ENCODE measurements at places on chromosomes 4 and X. TPM values are rescaled to one million over a fixed set of nuclear protein-coding genes. Genes with fewer than 3 reads are reported as not detected.

DNA sequence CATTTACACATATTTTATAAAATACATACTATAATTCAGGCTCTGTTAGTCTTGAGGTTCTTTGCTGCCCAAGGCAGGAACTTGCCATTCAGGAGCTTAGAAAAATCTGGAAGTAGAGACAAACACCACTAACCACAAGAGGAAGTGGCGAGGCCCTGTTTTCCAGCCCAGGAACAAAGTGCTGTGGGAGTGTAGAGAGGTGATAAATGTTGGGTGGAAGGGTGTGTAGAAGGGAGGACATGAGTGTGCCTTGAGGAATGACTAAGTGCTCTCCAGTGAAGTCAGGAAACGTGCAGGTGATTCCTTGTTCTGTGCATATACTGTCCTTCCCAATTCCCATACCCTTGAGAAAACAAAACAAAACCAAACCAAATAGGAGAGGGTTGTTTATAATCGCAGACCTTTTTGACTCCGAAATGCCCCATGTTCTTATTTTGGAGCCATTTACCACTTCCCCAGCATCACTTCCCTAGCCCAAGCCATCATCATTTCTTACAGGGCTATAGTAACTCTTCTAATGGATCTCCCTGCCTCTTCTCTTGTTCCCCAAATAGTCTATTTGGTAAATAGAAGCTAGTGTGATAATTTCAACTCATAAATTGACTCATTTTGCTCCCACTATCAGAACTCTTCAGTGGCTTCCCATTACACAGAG, 83.2 kb downstream of the GPAT3 start:
- no peaks in the 10 kb centered on the region for H3K4me1 ChIP-seq
- peaks cover 5% of the 10 kb centered on the region for H3K27me3 ChIP-seq
- H3K36me3 ChIP-seq: no peaks in the 10 kb centered on the region
- DNase-seq: no peak
- H3K4me3 ChIP-seq: no peak overlapping the region
- no peak overlapping the region for H3K27ac ChIP-seq

Gene FAM9C
- polyA plus RNA-seq: not detected

- no peaks in the 10 kb centered on the region for H3K4me1 ChIP-seq
- H3K36me3 ChIP-seq: no peaks in the 10 kb centered on the region
Observed at GRCh38 chr4:85700362-85700761, 225.4 kb downstream of the ARHGAP24 start.

Gene PCDH7
- not detected for polyA plus RNA-seq

Gene PRKX
- polyA plus RNA-seq: 73.9 TPM

- no peak overlapping the region for H3K4me3 ChIP-seq
- no peak for DNase-seq
- no peaks in the 10 kb centered on the region for H3K36me3 ChIP-seq
- no peaks in the 10 kb centered on the region for H3K27me3 ChIP-seq
- H3K27ac ChIP-seq: no peak overlapping the region
Observed at GRCh38 chrX:147838465-147839131, 73.1 kb upstream of the FMR1 start.

DNA sequence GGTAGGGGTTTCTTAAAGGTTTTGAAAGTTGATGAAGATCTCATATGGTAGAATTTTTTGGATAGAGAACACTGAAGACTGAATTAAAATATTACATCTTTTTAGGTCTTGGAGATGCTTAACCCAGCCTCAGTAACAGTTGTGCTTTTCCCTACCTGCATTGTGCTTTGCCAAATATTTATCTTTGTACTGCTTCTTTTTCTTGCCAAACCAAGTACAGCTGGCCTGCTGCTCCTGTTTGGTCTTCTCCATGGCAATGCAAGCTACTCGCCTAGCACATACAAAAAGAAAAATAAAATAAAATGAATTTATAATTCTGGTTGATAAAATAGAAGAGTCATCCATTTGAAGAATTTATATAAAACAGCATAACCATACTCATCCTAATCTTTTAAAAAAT, 95.4 kb downstream of the NYX start:
- H3K4me3 ChIP-seq: no peak overlapping the region
- H3K27ac ChIP-seq: no peak overlapping the region
- peaks cover 4% of the 10 kb centered on the region for H3K36me3 ChIP-seq
- DNase-seq: no peak
- no peaks in the 10 kb centered on the region for H3K27me3 ChIP-seq

Gene ZNF157
- polyA plus RNA-seq: 0.97 TPM

Gene MAGEA9B
- not detected for polyA plus RNA-seq

- no peak overlapping the region for H3K27ac ChIP-seq
- H3K4me1 ChIP-seq: no peaks in the 10 kb centered on the region
- no peaks in the 10 kb centered on the region for H3K27me3 ChIP-seq
- no peak overlapping the region for H3K4me3 ChIP-seq
- no peaks in the 10 kb centered on the region for H3K36me3 ChIP-seq
Observed at GRCh38 chrX:122666601-122667000, 517.5 kb upstream of the GRIA3 start.

DNA sequence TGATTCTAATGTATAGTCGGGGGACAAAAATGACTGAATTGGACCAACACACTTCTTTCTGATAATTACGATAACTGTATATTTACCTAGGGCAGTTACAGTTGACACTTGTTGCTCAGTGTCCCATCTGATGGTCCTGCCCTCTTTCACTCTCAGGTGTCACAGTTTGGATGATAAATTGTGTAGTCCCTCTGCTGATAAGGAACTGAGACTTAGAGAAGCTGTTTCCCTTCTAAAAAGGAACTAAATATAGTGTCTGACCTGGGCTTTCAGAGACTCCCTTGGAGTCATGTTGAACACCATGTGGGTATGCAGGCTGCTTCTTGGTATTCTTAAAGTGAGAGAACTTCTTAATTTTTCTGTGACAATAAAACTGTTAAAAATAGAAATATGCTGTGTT, 23.7 kb upstream of the PNPLA4 start:
- no peaks in the 10 kb centered on the region for H3K27me3 ChIP-seq
- H3K36me3 ChIP-seq: no peaks in the 10 kb centered on the region
- H3K4me3 ChIP-seq: no peak overlapping the region
- H3K27ac ChIP-seq: no peak overlapping the region
- H3K4me1 ChIP-seq: no peaks in the 10 kb centered on the region
- DNase-seq: no peak

Gene PAGE2B
- not detected for polyA plus RNA-seq

Gene SCRG1
- 0.16 TPM for polyA plus RNA-seq

Gene VSIG4
- polyA plus RNA-seq: not detected

Gene MSANTD1
- 0.08 TPM for polyA plus RNA-seq

DNA sequence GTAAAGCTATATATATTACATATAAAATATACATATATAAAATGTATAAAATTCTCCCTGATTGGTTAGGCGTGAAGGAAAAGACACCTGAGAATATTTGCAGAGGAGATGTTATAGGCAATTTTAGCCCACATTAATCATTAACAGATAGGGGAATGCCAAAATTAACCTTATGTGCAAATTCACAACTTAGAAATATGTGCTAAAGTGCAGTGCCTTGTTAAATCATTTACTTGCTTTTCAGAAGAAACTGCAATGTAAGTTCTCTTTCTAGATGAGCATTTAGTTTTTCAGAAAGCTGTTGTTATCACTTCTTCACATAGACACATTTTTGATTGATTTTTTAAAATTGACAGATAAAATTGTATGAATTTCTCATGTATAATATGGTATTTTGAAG, 5.6 kb downstream of the TASL start:
- DNase-seq: no peak
- no peak overlapping the region for H3K27ac ChIP-seq
- H3K36me3 ChIP-seq: no peaks in the 10 kb centered on the region
- no peaks in the 10 kb centered on the region for H3K27me3 ChIP-seq
- H3K4me1 ChIP-seq: peaks cover 5% of the 10 kb centered on the region
- H3K4me3 ChIP-seq: no peak overlapping the region

- H3K27me3 ChIP-seq: no peaks in the 10 kb centered on the region
- no peak overlapping the region for H3K27ac ChIP-seq
- H3K4me1 ChIP-seq: no peaks in the 10 kb centered on the region
- H3K4me3 ChIP-seq: no peak overlapping the region
Observed at GRCh38 chrX:97366237-97366636, 482.5 kb downstream of the RPA4 start.

GRCh38 chr4:86011117-86011516, 348.7 kb downstream of the MAPK10 start:
- no peaks in the 10 kb centered on the region for H3K4me1 ChIP-seq
- H3K36me3 ChIP-seq: no peaks in the 10 kb centered on the region
- H3K27me3 ChIP-seq: no peaks in the 10 kb centered on the region
- no peak for DNase-seq
- no peak overlapping the region for H3K27ac ChIP-seq
- H3K4me3 ChIP-seq: no peak overlapping the region

Gene KCND1
- polyA plus RNA-seq: not detected

- no peaks in the 10 kb centered on the region for H3K36me3 ChIP-seq
- DNase-seq: no peak
- no peaks in the 10 kb centered on the region for H3K4me1 ChIP-seq
- no peaks in the 10 kb centered on the region for H3K27me3 ChIP-seq
- no peak overlapping the region for H3K27ac ChIP-seq
Observed at GRCh38 chr4:2166253-2166652, 75.7 kb downstream of the HAUS3 start.

DNA sequence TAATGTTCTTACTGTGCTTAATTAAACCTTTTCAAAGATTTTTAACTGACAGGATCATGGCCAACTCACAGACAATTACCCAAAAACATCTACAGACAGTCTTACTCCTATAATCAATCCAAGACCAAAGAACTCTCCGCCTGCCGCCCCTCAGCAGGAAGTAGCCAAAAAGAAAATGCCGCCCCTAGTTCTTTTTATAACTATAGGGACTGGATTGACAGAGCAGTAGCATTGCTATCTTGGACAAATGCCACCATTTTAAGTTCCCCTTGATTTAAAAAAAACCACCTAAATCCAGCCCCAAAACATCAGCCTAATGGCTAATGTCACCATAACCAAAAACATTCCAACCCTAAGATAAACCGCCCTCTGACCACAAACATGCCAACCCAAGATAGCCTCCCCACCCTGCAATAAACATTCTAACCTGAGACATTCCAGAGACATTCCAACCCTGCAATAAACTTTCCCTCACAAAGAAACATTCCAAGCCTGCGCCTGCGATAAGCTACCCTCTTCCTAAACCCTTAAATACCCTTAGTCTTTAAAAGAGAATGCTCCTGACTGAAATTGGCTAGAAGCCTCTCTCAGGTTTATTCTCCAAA, 77.0 kb downstream of the COQ2 start:
- no peaks in the 10 kb centered on the region for H3K36me3 ChIP-seq
- no peak overlapping the region for H3K4me3 ChIP-seq
- H3K27ac ChIP-seq: no peak overlapping the region
- H3K27me3 ChIP-seq: no peaks in the 10 kb centered on the region
- H3K4me1 ChIP-seq: peaks cover 36% of the 10 kb centered on the region

Gene LDOC1
- polyA plus RNA-seq: 37.2 TPM

Gene SLC34A2
- polyA plus RNA-seq: not detected

GRCh38 chr4:123397144-123398065, 810 bp downstream of the SPRY1 start:
- H3K36me3 ChIP-seq: no peaks in the 10 kb centered on the region
- H3K27me3 ChIP-seq: peaks cover 6% of the 10 kb centered on the region
- H3K4me3 ChIP-seq: peak overlapping the region; percentile 31
- peak overlapping the region; percentile 24 for H3K27ac ChIP-seq

Gene NXF3
- not detected for polyA plus RNA-seq

DNA sequence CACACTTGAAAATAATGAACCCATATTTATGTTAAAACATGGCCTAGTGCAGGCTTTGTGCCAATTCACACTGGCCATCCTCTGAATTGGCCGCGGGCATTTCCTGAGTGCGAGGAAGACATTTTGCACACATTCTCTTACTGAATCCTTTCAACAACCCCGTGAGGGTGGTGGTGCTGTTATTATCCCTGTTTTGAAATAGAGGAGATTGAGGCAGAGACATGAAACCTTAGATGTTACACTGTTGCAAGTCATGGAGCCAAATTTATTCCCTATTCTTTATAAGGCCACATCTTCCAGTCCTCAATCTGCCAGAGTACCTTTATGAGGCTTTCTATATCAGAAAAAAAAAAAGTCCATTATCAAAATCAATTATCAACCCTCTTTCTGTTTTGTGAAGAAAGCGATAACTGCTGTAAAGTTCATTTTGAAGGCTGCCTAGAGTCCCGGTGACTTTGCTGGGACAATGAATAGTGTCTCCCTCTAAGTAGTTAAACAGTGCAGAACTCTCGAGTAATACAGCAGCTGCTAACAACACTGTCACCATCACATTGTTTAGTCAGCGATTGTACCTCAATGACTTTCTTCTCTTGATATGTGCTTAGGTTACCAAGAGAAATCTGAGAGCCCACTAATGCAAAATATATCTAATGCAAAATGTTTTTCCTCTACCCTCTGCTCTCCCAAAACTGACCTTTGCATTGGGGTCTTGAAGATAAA, 242.3 kb upstream of the PPARGC1A start:
- no peaks in the 10 kb centered on the region for H3K36me3 ChIP-seq
- no peak overlapping the region for H3K27ac ChIP-seq
- no peak overlapping the region for H3K4me3 ChIP-seq
- no peaks in the 10 kb centered on the region for H3K4me1 ChIP-seq
- H3K27me3 ChIP-seq: no peaks in the 10 kb centered on the region
- no peak for DNase-seq

GRCh38 chrX:101287402-101287801, 3.7 kb downstream of the TAF7L start:
- no peaks in the 10 kb centered on the region for H3K36me3 ChIP-seq
- H3K27ac ChIP-seq: no peak overlapping the region
- peak; percentile 29 for DNase-seq
- no peaks in the 10 kb centered on the region for H3K27me3 ChIP-seq

Gene FGFBP1
- polyA plus RNA-seq: not detected

- H3K4me1 ChIP-seq: no peaks in the 10 kb centered on the region
- H3K36me3 ChIP-seq: no peaks in the 10 kb centered on the region
- H3K27ac ChIP-seq: no peak overlapping the region
- no peak overlapping the region for H3K4me3 ChIP-seq
Observed at GRCh38 chrX:130523460-130524394, 121.9 kb downstream of the RBMX2 start.

Data from CD4-positive, alpha-beta memory T cell (primary cell).